ENCODE measurements at places on chromosomes 5 and 9.

GRCh38 chr9:97502984-97503861 lies 1.8 kb downstream of the TMOD1 start:
- peak; percentile 19 for DNase-seq

DNA sequence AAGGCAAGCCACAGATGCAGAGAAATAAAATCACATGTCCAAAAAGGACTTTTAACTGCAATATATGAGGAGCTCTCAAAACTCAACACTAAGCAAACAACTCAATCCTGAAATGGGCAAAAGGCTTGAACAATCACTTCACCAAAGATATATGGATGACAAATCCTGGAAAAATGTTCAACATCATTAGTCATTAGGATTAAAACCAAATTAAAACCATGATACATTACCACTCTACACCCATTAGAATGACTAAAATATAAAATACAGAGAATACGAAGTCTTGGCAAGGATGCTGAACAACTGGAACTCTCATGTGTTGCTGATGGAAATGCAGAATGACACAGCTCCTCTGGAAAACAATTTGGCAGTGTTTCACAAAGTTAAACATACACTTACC lies 277.4 kb downstream of the TLE1 start:
- DNase-seq = no peak

DNA sequence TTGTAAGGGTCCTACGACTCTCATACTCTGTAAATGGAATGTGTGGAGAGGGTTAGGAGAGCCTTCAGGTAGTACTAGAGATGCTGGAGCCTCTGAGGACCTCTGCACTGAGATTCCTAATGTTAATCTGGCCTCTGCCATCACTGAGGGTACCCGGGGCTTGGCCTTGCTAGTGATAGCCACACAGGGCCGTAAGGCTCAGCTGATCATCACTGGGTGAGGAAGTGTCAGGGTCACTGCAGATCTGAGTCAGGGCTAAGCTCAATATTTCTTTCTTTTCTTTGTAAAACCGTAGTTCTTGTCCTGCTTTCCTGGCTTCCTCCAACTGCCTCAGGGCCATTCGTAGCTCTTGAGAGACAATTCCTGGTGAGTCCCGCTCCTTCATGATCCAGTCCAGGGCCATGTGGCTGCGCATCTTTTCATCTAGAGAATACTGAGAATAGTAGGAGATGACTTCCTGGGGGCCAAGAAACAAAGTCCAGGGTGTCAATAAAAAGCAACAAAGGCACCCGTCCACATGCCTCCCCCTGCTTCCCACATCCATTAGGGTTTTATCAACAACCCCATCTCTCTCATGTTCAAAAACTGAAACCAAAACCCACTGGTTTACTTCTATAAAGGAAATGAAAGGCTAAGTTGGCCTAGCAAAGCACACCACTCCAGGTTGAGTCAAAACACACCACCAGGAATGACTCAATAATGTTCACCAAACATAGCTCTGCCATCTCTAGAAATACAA lies 47.7 kb downstream of the LIX1 start:
- no peak for DNase-seq

DNA sequence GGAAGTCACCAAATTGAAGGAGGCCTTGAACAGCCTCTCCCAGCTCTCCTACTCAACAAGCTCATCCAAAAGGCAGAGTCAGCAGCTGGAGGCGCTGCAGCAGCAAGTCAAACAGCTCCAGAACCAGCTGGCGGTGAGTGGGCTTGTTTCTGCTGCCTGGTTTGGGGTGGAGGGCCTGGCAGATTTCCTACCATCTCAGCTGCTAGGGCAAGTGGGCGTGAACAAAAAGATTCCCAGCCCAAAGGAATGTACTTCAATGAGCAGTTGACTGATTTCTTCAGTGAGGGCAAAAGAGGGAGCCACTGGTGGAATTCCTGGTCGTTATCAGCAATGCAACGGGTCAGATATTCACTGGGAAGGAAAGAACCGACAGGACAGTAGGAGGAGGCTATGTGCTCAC lies 12.6 kb upstream of the TTC23L start:
- DNase-seq = no peak

DNA sequence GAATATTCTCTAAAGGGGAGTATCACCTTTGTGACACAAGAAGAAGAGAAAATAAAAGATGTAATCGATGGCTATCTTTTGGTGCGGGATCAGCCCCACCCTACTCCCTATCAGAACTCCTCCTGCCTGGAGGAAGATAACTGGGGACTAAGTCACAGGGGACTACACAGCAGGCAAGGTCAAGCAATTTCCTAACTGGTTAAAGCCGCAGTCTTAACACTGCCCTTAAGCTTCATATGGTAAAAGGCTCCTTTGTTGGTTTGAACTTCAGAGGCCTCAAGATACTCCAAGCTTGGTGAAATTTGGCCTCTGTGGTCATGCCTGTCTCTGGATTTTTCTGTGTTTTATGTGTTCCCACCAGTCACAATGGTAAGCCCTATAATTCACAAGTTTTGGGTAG lies 1.3 kb upstream of the SHISAL2B start:
- no peak for DNase-seq

GRCh38 chr5:56207537-56207936 lies 25.6 kb downstream of the ANKRD55 start:
- peak; percentile 45 for DNase-seq

GRCh38 chr9:116979456-116979855 lies 292.4 kb downstream of the TRIM32 start:
- no peak for DNase-seq

DNA sequence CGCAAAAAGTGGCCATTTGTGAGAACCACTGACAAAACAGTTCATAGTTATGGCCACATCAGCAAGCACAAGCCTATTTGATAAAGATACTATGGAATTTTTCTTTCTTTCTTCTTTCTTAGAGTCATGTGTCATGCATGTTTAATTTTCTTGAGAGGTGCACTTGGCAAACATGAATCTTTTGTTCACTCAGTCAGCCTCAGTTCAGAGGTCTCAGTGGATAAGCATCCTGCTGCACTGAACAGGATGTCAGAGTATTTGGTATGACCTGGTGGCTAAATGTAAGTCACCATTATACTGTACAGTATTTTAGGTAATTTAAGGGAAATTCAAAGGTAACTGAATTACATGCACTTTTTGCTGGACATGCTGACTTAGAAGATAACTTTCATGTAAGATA lies 5.4 kb downstream of the NNT start:
- DNase-seq = peak; percentile 39

GRCh38 chr9:70672161-70672649 lies 257.7 kb upstream of the KLF9 start:
- DNase-seq = no peak
